ENCODE measurements at places on chromosomes 5 and 9.

DNA sequence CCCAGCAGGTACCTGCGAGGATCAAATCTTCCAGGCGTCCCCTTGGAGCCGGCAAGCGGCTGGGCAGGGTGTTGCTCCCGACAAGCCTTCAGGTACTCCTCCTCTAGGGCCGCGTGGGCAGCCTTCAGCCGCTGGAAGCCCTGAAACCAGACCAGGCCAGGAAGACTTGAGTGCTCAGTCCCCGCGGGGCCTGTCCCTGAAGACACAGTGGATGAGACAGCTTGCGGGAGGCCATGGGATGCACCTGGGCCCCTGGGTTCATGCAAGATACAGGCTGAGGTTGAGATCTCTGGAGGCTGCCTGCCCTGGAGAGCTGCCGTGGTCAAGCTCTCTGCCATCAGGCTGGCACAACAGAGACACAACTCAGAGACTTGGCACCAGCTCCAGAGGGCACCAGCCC is 25.4 kb downstream of the AKNA start:
- DNase-seq = no peak

- DNase-seq = no peak
These were observed 105.6 kb downstream of the VCAN start for GRCh38 chr5:83577036-83577636.

DNA sequence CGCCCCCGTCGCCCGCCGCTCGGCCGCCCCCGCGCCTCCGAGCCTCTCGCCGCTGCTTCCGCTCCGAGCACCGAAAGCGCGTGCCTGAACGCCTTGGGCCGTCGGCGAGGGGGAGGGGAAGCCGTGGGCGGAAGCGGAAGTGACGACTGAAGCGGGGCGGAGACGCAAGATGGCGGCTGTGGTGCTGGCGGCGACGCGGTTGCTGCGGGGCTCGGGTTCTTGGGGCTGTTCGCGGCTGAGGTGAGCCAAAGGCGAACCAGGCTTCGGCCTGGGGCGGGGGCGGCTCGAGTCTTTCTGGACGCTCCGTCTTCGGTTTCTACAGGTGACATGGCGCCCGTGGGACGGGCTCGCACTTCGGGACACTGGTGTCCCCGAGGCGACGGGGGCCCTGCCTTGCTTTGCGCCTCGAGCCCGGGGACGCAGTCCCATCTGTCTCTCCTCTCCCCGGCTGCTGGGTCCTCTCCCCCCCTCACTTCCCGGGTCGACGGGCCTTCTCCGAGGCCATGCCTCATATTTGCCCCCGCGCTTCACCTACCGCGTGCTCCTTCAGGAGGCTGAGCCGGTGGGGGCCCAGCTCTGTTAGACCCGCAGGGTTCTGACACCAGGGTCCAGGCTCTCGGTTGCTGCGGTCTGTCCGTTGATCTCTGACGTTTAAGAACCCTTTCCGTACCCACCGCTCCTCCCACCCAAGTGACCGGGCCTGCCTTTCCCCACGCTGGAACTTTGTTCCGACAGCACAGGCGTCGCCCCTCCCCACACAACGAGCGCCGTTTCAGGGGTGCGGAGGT is at the start of the genes ENTR1 and PMPCA:
Gene ENTR1 (minus strand): TSS at position 115 of the 788 bp plus-strand sequence. CDS start 217 bp downstream, outside the sequence.
Gene PMPCA (plus strand): TSS at position 159 of the 788 bp plus-strand sequence. CDS start 11 bp downstream, at position 170.
- DNase-seq = peak; percentile 93

DNA sequence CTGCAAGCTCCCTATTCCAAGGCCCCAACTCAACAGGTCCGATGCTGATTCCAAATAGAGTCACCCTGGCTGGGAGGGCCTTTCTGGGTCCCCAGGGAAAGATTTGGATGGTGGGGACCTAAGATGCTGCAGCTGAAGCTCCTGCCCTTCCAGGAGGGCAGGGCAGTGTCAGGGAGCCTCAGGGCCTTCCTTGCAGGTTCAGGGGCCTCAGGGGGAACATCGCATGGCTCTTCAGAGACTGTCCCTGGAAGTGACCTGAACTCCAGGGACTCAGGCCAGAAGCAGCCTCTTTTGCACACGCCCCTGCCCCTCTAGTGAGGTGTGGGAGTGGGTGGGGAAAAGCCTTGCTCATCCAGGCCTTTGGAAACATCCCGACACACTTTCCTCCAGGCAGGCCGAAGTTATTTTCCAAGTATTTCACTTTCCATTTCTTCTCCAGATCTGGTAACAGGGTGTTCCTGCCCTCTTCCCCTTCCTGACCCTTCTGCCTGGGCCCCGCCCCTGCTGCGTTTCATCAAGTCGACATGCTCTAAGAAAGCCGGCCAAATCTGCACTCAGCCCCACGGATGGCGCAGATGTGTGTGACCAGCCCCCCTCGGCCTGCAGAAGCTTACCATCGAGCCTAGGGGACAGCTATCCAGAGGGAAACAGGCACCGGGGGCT is 159.5 kb downstream of the FGF18 start:
- no peak for DNase-seq

DNA sequence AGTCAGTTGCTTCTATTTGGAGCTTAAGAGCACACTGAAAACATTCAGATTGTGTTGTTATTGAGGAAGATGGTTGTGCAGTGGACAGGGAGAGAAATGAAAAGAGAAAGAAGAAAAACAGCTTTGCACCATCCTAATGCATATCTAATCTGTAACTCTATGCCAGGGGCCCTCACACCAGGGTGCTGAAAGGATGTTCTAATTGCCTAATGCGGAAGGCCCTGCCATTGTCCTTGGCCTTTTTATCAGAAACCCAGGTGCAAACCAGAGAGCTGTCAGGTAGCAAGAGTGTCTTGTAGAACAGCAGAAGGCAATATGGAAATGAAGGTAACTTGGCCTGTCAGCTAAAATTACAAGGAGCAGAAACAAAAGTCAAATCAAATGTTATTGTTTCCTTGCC is 384.5 kb upstream of the PIK3R1 start:
- no peak for DNase-seq

DNA sequence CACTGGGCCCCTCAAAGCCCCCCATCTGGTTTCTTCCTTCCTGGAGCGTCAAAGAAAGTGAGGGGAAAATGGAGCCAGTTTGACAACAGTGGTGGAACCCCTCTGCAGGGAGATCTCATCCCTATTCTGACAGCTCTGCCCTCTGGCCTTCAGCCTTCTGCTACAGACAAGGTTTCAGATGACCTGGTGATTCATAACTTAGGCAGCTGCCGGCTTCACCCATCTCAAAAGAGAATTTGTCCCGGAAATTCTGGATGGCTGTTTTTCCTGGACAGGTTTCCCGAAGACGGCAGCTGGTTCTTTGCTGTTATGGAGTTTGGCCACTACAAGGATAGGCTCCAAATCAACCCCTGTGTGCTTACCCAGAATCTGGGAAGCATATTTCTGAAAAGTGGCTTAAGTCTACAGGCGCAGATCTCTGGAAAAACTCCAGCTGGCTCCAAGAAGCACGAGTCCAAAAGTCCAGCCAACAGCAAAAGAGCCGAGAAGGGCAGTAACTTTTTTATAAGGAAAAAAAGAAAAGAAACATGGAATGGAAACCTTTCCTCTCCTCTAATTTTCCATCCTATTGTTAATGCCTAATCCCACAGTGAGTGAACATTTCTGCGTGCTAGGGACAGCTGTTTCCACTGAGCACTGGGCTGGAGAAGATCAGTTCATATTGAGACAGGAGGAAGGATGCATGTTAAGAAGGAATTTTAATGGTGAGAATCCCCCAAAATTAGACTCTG is 54.5 kb downstream of the ZNF366 start:
- DNase-seq = no peak

GRCh38 chr5:98975682-98976407 is 47.0 kb upstream of the CHD1 start:
- no peak for DNase-seq

DNA sequence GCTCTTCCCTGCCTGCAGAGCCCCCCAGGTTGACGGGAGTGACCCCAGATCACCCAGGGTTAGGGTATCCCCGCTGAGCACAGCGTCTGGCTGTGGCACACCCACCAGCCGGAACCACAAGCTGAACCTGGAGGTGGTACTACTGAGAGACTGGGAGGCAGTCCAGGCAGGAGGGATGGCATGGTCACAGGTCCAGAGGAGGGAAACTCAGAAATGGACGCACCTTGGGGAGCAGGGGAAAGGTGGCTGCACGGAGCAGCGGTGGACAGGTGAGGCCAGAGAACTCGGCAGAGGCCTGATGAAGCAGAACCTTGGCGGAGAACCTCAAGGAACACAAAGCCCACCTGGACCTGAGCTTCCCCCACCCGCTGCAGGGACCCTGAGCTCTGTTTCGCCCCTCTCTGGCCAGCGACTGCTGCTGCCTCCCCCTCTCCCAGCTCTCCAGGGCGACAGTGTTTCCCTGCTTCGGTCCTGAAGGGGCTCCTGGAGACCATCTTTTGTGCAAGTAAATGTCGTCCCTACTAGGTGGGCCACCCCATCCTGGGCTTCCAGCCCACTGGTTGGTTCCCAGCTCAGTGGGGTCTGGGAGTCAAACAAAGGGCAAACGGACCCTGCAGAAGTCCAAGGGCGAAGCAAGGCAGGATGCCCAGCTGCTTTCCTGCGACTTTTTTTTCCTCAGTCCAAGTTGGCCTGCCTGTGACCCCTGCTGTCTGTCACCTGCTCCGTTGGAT is 845 bp downstream of the ADGRD2 start:
- no peak for DNase-seq

DNA sequence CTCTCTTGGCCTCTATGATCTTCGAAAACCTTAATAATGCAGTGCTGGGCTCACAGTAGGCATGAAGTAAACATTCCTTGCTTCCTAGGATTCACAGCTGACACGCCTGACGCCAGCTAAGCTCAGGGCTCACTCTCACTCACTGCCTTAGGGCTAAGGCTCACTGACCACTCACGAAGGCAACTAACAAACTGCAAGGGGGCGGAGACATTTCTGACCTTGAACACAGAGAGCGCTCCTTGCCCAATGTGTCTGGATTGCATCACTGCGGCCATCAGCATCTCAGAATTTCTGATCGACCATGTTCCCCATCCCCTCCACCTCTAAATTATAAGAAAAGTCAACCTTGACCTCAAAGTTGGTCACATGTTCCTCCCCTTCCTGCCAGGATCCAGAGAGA is 372.6 kb downstream of the EBF1 start:
- no peak for DNase-seq

GRCh38 chr9:93112116-93112863 is 16.3 kb downstream of the CARD19 start:
- no peak for DNase-seq

DNA sequence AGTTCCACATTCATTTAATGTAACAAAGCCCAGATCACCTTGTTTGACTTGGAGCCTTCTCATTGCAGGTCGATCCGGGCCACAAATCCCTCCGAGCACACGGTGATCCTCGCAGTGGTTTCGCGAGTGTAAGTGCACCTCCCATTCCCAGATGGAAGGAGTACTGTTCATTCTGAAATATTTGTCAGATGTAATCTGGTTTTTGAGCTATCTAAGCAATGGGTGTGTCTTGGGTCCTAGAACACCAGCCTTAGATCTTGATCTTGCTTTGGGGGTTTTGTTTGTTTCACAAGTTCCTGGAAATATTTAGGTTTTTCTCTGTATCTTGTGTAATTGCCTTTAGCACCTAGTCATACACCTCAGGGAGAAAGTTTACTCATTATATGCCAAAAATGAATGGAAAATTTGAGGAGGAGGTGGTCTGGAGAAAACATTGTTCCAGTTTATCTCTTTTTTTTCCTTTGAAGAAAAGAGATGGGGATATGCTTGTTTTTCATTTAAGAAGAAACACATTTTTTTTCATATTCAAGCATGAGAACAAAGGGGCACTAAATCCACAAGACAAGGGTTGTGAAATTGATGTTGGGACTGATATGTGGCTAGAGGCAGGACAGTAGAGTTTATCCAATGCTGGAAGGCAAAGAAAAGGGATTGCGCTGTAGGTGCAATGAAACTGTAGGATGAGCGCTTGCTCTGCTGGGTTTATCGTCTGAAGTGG is 118.6 kb downstream of the PDE8B start:
- DNase-seq = no peak

- no peak for DNase-seq
These were observed 7.4 kb downstream of the KIF12 start for GRCh38 chr9:114091711-114092110.

GRCh38 chr5:58188262-58188651 is 271.6 kb downstream of the PLK2 start:
- no peak for DNase-seq

DNA sequence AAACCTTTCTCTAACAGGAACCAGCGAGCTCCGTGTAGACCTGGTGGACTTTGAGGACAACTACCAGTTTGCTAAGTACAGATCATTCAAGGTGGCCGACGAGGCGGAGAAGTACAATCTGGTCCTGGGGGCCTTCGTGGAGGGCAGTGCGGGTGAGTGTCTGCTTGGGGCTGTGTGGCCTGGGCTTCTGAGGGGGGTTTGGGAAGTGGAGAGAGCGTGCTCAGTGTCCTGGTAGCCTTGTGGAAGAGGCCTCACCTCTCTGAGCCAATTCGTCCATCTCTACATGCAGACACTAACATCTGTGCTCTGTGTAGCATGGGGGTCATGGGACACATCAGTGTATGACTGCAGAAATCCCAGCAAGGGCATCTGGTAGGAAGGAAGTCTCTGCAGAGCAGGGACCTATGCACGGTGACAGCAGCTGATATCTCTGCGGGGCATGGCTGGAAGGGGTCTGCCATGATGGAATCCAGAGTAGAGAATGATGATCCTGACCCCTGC is 5.9 kb downstream of the FCN2 start:
- DNase-seq = no peak

GRCh38 chr9:106885451-106885850 is 22.5 kb downstream of the ZNF462 start:
- DNase-seq = no peak

DNA sequence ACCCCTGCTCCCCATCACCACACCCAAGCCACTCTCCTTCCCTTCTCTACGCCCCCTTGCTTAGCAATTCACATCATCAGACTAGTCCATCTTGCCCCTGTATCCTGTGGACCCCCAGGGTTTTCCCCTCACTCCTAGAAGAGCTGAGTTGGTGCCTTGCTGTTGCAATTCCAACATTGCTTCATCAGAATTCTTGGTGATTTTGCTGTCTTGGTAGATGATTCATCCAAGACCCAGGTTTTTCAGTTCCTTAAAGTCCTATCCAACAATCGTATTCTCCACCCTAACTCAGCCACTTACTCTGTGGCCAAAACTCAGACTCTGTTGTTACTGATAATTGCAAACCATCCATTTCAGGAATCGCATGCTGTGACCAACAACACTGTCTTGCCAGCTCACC is 21.4 kb upstream of the CCNJL start:
- no peak for DNase-seq

DNA sequence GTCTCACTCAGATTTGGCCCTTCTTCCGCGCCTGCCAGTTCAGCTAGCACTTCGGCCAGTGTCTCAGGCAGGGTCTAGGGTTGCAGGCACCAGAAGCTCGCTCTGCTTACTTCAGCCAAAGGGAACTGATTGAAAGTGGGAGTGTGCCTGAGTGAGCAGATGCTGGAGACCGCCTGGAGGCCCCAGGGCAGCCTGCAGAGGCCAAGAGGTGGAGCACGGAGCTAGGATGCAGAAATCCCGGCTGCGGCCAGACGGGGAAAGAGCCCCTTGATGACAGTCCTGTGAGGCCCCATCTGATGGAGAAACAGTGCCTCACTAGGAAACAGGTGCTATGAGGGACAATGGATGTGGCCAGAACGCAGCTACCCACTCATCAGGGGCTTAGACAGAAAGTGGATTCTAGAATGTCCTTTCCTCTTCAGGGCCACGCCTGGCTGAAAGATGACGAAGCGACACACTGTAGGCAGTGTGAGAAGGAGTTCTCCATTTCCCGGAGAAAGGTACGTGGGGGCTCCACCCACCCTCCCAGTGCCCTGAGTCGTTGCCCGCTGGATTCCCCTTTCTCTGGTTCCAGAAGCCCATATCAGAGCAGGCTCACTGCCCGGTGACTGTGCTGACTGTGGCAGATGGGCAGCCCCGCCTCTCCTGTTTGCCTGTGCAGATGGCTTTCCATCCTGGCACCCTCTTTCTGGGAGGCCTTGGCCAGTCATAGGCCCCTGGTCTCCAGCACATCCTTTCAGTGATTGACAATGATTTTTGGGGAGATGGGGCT is 16.1 kb downstream of the HNRNPH1 start:
- no peak for DNase-seq

Data from activated gamma-delta T cell treated with Interleukin-2 at 50 U/mL for 16 hours (primary cell).